Panc1 (cell line): ENCODE measurements at places on chromosomes 13 and 19. TPM values are rescaled to one million over a fixed set of nuclear protein-coding genes. Genes with fewer than 3 reads are reported as not detected.

Gene ZFP36
- total RNA-seq: 414 TPM

Gene PRTN3
- total RNA-seq: 1.5 TPM

Gene PROSER1
- total RNA-seq: 24.7 TPM

Gene LILRA2
- not detected for total RNA-seq

Gene PTGIR
- total RNA-seq: 0.08 TPM

Gene ETFB
- total RNA-seq: 66.2 TPM

Gene SHANK1
- total RNA-seq: not detected

Gene HSH2D
- not detected for total RNA-seq

Gene ZNF471
- not detected for total RNA-seq

Gene ZNF492
- total RNA-seq: not detected

Gene BCAM
- 21.5 TPM for total RNA-seq

Gene POGLUT2
- total RNA-seq: 5.8 TPM

Gene LENG1
- total RNA-seq: 11.2 TPM

Gene OR7C1
- not detected for total RNA-seq

Gene C19orf81
- total RNA-seq: 0.98 TPM

Gene VSTM1
- 1.5 TPM for total RNA-seq

Gene MAP4K1
- total RNA-seq: 11.1 TPM

Gene AMER2
- total RNA-seq: not detected

Gene CEACAM3
- not detected for total RNA-seq

Gene JSRP1
- total RNA-seq: 0.51 TPM

DNA sequence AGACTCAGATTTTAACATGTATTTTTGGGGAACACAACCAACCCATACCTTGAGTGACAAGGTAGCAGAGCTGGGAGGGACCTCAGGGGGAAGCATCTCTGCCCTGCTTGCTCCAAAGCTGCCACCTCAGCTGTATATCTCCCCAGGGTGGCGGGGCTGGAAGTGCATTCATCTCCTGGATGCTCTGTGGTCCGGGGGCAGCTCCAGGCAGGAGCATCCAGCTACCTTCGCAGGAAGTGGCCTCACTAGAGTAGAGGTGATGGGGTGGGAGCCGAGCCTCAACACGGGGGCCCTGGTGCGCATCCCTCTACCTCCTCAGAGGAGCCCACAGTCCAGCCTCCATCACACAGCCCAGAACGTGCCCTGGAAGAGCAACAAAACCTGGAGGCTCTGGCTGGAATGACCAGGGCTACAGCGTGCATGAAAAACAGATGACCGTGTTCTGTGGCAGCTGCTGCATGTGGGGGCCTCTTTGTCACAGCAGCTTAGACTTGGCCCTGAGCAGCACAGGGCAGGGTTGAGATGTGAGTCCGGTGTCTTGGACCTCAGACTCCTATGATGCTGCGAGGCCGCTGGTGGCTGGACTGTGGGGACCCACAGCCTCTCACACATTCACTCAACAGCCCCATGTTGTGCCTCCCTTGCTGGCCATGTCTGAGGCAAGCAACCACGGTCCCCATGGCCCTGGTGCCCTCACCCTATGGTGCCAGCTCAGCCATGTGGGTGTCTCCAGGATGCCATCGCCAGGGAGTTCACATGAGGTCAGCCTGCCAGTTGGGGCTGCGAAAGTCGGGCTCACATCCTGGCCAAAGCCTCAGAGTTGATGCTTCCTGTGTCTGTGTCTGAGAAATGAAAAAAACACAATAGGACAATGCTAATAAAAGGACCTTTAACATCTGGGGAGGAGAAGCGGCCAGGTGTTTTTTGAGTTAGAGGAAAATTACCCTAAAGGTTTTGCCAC is 17.1 kb upstream of the GAS6 start:
- no peak for DNase-seq

- DNase-seq: no peak
Measured at GRCh38 chr13:24407844-24408243, 98.5 kb downstream of the C1QTNF9 start.

GRCh38 chr19:18893587-18894253 is 2.2 kb downstream of the CERS1 start:
- no peak for DNase-seq

GRCh38 chr13:70408865-70409264 is 300.6 kb upstream of the KLHL1 start:
- no peak for DNase-seq

DNA sequence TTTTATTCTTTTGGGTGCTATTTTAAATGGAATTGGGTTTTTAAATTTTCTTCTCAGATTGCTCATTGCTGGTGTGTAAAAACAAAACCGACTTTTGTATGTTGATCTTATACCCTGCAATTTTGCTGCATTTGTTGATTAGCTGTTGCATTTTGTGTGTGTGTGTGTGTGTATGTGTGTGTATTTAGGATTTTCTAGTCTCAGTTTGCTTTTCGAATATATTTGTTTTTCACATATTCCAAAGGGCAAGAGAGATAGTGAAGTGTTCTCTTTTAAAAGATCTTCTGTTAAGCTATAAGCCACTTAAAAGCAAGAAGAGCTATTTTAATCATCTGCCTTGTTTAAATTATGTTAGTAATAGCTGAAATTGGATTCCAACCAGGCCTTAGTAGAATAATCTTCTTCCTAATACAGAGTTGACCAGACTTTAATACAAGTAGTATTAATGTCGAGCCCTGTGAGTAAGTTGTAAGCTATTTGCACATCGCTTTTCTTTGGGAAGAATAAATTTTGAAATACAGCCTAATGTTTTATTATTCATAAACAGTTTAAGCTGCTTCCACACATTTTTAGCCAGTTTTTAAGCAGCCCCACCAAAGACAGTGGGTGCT is 57.4 kb downstream of the TM9SF2 start:
- no peak for DNase-seq

- DNase-seq: no peak
Measured at GRCh38 chr13:109331898-109332297, 454.5 kb downstream of the IRS2 start.

GRCh38 chr19:5895409-5895808 is 8.2 kb downstream of the NDUFA11 start:
- DNase-seq: no peak

DNA sequence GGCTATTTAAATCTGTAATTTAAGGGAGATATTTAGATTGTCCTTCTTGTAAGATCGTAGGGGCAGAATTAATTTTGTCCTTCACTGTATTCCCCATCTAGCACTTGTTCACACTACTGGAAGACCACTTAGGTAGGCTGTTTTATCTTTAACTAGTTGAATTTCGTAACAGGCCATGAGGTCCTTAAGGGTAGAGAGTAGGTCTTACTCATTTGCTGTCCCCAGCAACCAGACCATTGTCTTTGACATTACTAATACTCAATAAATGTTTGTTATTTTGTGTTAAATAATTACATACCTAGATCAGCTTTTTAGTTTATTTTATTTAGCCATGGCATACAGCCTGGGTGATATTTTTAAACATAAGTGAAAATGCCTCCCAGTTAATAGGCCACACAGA is 177.1 kb downstream of the PCCA start:
- DNase-seq: no peak

GRCh38 chr19:30662211-30662861 is 290.2 kb downstream of the ZNF536 start:
- no peak for DNase-seq

DNA sequence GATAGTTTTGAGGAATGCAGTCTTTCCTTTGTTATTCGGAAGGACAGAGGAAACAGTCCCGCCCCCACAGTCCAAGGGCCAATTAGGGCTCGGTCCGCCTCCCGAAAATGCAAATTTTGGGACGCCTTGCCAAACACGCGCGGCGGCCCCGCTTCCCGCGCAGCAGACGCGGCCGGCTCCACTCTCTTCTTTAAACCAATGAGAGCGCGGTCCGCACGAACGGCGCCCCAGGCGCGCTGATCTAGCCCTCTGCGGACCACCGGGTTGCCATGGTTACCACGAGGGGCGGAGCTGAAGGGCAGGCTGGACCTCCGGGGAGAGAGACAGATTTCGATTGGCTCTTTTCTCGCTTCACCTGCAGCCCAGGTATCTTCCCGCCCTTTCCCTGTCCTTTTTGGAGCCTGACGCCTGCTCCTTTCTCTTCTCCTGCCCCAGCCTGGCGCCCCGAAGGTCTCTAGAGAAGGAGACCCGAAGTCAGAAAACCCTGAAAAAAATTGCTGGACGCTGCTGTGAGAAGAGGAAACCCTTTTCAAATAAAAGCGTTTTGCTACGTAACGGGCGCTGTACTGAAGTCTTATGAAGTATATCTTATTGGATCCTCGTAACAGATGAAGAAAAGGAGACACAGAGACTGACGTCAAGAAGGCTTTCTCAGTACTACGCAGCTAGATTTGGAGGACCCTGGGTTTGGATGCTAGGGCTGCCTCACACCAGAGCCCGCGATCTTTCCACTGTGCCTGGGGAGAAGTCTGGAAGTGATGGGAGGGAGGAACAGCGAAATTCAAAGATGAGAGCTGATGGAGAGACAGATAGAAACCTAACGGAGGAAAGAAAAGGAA is 2.0 kb downstream of the PTH2 start:
- DNase-seq: no peak

DNA sequence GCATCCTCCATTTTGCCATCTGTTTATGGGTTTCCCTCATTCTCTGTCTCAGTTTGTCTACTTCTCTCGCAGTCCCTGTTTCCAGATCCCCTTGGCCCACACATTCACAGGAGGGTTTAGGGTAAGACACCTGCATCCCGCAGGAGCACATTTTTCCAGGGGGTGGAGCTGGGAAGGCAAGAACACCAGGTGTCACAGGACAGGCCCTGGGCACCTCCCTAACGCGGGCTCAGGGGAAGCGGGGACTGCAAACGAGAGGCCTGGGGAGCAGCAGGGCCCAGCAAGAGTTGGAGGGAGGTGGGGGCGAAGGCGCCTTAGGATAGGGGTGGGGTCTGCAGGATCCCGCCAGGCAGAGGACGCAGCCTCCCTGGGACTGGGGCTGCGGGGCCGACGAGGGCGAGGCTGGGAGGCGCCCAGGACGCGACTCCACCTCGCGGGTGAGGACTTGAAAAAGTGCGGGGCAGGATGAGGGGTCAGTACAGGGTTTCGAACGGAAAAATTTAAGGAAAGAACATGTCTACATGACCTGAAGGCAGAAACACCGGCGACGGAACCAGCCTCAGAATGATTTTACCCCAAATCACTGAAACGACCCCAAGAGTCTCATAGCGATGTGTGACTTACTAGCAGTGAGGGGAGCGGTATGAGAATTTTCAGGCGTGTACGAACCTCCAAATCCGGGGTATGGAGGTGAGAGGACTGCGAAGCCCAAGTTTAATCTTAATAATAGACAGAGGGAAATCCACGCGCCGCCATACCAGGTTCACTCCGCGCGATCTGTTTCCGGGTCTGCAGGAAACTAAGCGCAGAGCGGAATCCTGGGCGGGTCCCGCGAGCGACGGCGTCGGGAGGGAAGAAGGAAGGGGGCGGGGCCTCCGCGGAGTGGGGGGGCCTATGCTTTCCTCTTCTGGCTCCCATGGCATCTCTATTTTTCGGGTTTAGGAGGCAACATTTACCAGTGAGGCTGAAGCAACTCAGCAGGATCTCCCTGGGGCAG is 7.1 kb upstream of the ERVV-2 start:
- DNase-seq: no peak

DNA sequence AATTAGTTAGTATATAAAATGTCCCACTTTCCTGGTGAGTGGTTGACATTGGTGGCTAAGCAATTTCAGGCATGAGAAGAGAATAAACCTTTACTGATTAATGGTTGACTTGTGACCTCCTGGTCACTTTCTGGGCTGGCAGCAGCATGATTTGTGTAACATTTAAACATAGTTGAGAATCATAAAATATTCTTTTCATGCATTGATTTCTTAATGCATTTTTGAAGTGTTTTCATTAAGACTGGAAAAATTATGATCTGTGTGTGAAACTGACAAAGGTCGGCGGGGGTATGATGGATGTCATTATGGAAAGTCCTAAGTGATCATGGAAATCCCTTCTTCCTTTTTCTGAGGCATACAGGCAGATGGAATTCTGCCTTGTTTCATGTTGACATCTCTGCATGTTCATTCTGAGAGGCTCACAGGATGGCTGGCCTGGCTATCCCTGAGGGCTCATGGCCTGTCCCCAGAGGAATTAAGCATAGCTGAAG is 98.7 kb upstream of the RNF113B start:
- no peak for DNase-seq

GRCh38 chr19:23804676-23805075 is 46.0 kb upstream of the ZNF681 start:
- no peak for DNase-seq

- DNase-seq: no peak
Measured at GRCh38 chr19:18322318-18322758, 538 bp downstream of the LSM4 start.

- DNase-seq: no peak
Measured at GRCh38 chr19:46660008-46660517, 919 bp downstream of the DACT3 start.

GRCh38 chr19:10104665-10105508 is 1.3 kb upstream of the PPAN start:
- DNase-seq: no peak

GRCh38 chr13:85194482-85194881 is 604.7 kb downstream of the SLITRK6 start:
- DNase-seq: no peak

DNA sequence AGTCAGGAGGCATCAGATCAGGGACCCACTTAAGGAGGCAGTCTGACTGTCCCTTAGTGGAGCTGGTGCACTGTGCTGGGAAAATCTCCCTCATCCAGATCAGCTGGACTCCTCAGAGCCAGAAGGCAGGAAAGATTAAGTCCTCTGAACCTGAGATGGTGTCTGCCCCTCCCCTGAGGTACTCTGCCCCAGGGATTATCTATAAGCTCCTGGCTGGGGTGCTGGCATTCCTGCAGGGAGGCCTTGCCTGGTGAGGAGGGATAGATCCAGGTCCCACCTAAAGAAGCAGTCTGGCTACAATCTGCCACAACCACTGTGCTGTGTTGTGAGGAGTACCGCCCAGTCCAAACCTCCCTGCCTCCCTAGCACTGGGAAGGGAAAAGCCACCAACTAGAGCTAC is 81.2 kb downstream of the NHLRC3 start:
- DNase-seq: no peak

GRCh38 chr13:51856998-51857397 is 4.8 kb upstream of the CCDC70 start:
- no peak for DNase-seq

DNA sequence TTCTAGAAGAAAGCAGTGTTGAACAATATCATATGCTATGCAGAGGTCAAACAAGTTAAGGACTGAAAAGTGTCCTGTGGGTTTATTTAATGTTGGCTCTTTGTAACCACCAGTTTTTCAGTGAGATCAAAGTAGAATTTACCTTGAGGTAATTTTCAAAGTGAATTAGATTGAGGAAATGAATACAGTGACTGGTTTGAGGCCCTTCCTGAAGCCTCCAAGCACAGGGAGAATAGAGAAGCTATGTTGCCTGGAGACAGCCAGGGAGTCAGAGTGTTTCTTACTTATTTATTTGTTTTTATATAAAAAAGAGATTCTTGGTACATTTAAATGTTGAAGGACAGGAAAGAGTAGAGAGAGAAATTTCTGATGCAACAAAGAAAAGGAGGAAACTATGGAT is 954.3 kb upstream of the SPRY2 start:
- DNase-seq: no peak
